Cerebellar nuclear complex (tissue), 1 donor: ENCODE measurements at places on chromosomes 2 and 18.

- DNase-seq: no peak
Observed at GRCh38 chr2:113291191-113291590, 12.5 kb upstream of the PAX8 start.

DNA sequence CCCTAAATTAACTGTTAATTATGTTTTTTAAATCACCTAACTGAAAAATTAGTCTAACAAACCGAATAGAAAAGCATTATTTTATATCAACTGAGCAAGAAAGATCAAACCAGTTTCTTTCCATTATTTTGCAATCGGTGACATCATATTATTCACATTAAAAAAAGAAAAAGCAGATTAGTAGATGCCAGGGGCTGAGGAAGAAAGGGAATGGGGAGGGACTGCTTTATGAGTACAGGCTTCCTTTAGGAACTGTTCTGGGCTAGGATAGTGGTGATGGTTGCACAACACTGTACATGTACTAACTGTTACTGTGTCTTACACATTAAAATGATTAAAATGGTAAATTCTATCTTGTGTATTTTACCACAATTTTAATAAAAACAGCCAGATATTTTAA, 59.3 kb downstream of the COBLL1 start:
- DNase-seq: no peak

- DNase-seq: no peak
Observed at GRCh38 chr2:217185265-217185995, 325.6 kb upstream of the TNP1 start.

DNA sequence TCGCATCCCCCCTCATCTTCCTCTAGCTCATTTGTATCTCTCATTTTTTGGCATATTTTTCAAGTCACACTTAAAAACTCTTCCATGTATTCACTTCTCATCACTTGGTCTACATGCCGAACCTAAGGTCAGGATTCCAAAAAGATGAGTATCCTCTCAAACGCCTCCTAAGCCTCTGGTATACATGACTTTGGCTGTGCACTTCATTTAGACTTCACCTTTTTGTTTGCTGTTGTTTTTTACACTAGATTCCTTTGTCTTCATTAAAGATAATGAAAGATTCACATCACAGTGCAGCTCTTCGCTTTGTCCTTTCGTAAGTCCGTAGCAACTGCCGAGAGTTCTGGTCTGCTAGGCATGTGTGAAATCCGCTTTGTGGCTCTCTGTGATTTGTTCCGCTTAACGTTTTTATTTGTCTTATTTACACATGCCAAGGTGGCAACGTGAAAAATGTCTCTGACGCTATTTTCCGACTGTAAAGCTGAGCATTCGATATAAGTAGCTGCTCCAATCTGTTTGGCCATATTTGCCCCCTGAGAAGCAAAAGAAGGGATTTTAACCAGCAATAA, 17.7 kb downstream of the RND3 start:
- DNase-seq: no peak

DNA sequence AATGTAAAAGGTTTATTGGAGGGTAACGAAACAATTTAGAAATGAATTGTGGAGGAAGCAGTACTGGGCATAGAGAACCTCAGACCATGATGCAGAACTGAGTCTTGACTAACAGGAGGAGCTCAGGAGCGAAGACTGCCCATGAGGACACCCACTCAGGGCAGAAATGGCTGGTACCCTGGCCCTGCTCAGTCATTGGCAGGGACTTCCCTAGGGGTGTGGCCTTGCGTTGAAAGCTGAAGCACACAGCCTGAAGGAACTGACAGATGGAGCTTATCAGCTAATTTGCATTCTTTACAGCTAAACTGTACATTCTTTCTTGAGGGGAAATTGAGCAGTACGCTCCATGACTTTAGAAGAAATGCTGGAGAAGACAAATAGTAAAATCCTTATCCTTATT, 57.1 kb downstream of the PDK1 start:
- DNase-seq: no peak

DNA sequence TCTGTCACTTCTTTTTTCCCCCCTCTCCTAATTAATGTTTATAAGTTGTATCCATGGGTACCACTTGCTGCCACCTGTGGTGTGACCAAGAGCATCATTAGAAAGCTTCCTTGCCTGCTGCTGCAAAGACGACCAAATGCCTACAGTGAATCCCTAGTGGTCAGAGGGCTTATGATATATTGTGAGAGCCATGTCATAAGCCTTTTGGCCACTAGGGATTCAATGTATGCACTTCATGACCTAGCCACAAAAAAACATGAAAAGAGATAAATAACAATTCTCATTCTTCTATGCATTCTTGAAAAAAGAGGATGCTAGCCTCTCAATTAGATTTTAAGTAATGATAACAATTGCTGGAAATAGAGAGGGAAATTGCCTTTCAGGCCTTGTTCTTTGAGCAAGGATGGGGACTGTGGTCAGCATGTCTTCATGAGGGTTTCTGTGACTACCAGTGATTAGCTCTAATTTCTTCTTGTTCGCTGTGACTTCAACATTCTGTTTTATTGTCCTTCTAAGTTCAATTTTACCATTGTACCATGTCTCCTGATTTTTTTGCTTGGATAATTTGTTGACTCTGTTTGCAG, 435.3 kb downstream of the TGIF1 start:
- no peak for DNase-seq

DNA sequence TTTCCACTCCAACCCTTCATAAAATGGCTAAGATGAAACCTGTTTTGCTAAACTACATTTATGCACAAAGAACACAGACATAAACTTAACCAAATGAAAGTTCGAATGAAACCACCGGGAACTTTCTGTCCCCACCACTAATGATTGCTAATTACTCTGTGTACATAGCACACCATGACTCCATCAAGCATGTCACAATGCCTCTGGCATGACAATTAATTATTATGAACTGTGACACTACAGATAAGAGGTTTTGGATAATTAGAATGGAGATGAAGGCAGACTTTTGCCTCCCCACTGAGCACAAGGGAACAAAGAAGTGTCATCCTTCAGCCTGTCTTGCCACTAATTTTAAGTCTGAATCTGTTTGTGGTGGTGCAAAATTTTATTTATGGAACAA, 1.5 kb downstream of the DAPL1 start:
- DNase-seq: no peak

- no peak for DNase-seq
Observed at GRCh38 chr2:88828397-88829137, 137.1 kb downstream of the RPIA start.

DNA sequence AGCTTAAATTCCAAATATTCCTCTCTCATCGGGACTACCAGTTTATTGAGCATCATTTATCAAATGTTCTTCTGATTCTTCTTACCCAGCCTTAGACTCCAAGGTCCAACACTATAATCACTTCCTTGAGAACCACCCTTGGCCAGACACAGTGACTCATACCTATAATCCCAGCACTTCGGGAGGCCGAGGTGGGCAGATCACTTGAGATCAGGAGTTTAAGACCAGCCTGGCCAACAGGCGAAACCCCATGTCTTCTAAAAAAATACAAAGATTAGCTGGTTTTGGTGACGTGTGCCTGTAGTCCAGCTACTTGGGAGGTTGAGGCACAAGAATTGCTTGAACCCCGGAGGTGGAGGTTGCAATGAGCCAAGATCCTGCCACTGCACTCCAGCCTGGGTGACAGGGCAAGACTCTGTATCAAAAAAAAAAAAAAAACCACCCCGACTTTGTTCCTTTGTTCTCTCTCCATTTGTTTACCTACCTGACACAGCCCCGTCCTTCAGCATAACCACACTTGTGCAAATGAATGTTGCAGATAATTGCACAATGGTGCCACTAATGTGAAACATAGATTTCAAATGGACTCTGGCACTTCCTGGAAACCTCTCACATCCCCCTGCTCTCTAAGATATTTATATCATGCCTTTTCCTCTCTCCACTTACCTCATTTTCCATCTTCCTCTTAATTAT, 38.9 kb upstream of the LPIN2 start:
- no peak for DNase-seq

- DNase-seq: no peak
Observed at GRCh38 chr2:107633580-107634147, 193.0 kb upstream of the RGPD4 start.

GRCh38 chr2:64792300-64792699, 138.6 kb upstream of the SERTAD2 start:
- no peak for DNase-seq

GRCh38 chr2:156947261-156947660, 310.2 kb upstream of the GALNT5 start:
- DNase-seq: no peak

GRCh38 chr2:237170020-237170419, 84.3 kb downstream of the COPS8 start:
- no peak for DNase-seq

GRCh38 chr2:137964066-137964858, at the start of gene HNMT:
Gene HNMT (plus strand): TSS chr2:137964473. CDS start chr2:137964492, 19 bp downstream.
- no peak for DNase-seq

- no peak for DNase-seq
Observed at GRCh38 chr2:28658369-28658768, 93.3 kb upstream of the PPP1CB start.

- DNase-seq: no peak
Observed at GRCh38 chr2:75752828-75753227, 42.1 kb upstream of the GCFC2 start.

DNA sequence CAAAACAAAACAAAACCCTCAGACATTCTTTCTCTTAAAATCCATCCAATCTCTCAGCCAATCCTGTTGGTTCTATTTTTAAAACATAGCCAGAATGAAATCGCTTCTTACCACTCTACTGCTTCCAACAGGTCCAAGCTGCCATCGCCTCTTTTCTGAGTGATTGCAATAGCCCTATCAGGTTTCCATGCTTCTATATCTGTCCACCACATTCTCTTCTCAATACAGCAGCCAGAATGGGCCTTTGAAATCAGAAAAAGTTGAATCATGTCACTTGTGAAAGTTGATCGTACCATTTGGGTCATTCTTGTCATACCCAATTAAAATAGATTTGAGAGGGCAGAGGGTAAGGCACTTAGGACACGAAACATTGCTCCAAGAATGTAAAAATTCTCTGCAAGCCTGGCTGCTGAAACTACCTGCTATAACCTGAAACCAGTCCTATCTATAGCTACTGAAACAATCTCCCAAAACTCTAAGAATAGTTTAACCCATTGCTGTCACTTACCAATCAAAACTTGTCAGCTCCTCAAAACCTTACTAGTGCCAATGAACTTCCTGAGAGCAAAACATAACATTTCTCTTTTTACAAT, 3.3 kb upstream of the MTLN start:
- no peak for DNase-seq

GRCh38 chr18:74416124-74416523, 41.0 kb downstream of the DIPK1C start:
- no peak for DNase-seq

DNA sequence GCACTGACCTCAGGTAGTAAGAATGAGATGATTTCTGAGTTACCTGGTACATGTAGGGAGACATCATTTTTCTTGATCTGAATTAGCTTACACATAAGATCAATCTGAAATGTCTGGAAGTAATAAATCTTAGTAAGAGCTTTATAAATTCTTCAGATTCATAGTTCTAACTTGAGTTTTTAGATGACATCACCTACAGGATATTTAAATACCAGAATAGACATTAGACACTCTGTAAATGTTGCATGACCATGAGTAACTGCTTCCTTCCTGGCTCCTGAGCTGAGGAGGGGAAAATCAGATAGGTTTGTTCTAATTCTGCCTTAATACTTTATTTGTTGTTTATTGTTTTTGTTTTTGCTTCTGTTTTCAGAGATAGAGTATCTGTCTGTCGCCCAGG, 181.8 kb downstream of the PHLPP1 start:
- no peak for DNase-seq

DNA sequence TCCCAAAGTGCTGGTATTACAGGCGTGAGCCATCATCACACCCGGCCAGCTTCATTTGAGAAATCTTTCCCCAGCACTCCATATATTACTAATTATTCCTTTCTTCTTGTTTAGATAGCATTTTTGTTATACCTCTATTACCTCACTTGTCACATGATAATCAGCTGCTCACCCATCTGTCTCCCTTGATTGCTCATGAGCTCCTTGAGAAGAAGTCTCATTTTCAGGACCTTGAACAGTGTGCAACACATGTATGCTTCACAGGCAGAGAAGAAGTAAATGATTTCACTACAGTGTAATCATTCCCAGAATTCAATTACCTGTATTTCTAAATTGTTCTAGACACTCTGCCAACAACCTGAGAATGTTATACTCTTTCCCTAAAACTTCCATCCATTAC, 6.2 kb downstream of the PAIP2B start:
- no peak for DNase-seq

GRCh38 chr2:168295051-168295450, 47.7 kb upstream of the STK39 start:
- DNase-seq: no peak

- DNase-seq: no peak
Observed at GRCh38 chr2:143334837-143335236, 205.6 kb downstream of the ARHGAP15 start.

DNA sequence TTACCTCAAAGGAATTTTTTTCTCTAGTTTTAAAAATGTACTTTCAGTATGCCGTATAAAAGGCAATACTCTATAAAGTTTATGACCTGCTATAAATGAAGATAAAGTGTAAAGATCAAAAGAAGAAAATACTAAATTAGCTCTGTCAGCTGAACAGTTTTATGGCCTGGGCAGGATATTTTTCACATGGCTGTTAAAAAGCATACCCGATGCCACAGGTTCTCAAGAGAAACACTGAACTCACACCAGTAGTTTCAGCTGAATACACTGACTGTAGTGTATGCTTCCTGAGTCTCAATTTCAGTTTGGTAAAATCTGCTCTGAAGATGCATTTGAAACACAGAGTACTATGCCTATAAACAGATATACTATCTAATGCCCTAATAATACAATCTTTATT, 126.0 kb downstream of the PIGN start:
- DNase-seq: no peak

DNA sequence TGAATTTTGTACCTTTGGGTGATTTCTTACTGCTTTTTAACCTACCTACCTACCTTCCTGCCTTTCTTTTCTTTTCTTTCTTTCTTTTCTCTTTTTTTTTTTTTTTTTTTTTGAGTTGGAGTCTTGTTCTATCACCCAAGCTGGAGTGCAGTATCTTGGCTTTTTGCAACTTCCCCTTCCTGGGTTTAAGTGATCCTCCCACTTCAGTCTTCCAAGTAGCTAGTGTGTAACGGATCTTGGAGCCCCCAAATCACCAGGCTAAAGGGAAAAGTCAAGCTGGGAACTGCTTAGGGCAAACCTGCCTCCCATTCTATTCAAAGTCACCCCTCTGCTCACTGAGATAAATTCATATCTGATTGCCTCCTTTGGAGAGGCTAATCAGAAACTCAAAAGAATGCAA, 61.3 kb downstream of the DDX18 start:
- DNase-seq: no peak
